ENCODE measurements at places on chromosomes 5 and 9. TPM values are rescaled to one million over a fixed set of nuclear protein-coding genes. Genes with fewer than 3 reads are reported as not detected.

LCN9 gene
- 2.6 TPM for total RNA-seq

- peak overlapping the region; percentile 93 for H3K27ac ChIP-seq
- DNase-seq: peak; percentile 82
- no peak overlapping the region for H3K4me3 ChIP-seq
- H3K36me3 ChIP-seq: no peaks in the 10 kb centered on the region
- no peaks in the 10 kb centered on the region for H3K27me3 ChIP-seq
Measured at GRCh38 chr5:172420235-172420939, 33.9 kb downstream of the SH3PXD2B start.

DNA sequence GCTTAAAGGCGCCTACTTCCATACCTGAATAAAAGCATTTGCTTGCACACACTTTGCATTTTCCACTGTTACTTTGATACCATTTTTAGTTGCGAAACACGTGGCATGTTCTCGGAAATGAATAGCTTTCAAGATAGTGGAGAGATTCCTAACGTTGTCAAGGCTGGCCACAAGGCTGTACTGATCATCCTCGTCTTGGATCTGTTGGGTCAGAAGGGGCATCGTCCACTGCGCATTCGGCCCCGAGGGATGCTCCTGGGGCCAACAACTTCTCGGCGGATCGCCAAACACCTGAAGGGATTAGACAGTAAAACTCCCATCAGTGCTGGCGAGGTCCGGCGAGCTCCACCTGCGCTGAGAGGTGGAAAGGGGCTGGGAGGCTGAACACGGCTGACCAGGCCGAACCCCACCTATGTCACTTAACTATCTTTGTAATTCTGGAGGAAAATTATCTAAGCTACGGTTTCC is 599 bp downstream of the RAD1 start:
- H3K27me3 ChIP-seq: no peaks in the 10 kb centered on the region
- H3K4me3 ChIP-seq: peak overlapping the region; percentile 88
- peak; percentile 31 for DNase-seq
- H3K27ac ChIP-seq: peak overlapping the region; percentile 92
- H3K36me3 ChIP-seq: no peaks in the 10 kb centered on the region

DNA sequence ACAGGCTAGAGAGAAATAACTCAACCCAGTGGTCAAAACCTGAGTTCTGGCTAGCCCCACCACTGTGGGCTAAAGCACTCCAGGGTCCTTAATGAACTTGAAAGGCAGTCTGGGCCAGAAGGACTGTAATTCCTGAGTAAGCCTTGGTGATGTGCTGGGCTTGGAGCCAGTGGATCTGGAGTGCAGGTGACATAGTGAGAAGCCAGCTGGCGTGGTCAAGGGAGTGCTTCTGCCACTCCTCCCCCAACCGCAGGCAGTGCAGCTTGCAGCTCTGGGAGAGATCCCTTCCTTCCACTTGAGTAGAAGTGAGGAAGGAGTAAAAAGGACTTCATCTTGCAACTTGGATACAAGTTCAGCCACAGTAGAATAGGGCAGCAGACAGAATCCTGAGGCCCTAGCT is 424.0 kb downstream of the CDH18 start:
- no peak overlapping the region for H3K4me3 ChIP-seq
- no peak for DNase-seq
- no peaks in the 10 kb centered on the region for H3K4me1 ChIP-seq
- H3K36me3 ChIP-seq: no peaks in the 10 kb centered on the region

- H3K27me3 ChIP-seq: no peaks in the 10 kb centered on the region
- peak overlapping the region; percentile 32 for H3K27ac ChIP-seq
- no peaks in the 10 kb centered on the region for H3K4me1 ChIP-seq
- peak; percentile 35 for DNase-seq
- H3K4me3 ChIP-seq: no peak overlapping the region
Measured at GRCh38 chr5:143536364-143536763, 132.9 kb upstream of the NR3C1 start.

DNA sequence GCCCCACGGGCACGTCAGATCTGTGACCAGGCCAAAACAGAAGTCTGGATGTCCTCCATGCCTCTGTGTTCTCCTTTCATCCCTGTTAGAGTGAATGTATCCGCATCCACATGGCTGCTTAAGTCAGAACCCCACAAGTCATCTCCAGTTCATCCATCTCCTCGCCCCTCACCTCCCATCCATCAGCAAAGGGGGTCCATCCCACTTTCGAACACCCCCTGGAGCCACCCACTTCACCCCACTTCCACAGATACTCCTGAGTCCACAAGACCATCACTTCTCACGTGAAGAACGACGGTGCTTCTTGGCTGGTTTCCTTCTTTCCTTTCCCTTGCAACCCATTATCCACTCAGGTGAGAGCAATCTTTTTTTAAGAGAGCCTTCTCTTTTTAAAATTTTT is 3.5 kb upstream of the SPOCK1 start:
- no peak overlapping the region for H3K4me3 ChIP-seq
- H3K27me3 ChIP-seq: peaks cover 32% of the 10 kb centered on the region
- DNase-seq: no peak
- H3K4me1 ChIP-seq: no peaks in the 10 kb centered on the region
- H3K36me3 ChIP-seq: no peaks in the 10 kb centered on the region
- no peak overlapping the region for H3K27ac ChIP-seq

- H3K36me3 ChIP-seq: no peaks in the 10 kb centered on the region
- H3K27me3 ChIP-seq: no peaks in the 10 kb centered on the region
- H3K4me3 ChIP-seq: no peak overlapping the region
- H3K4me1 ChIP-seq: peaks cover 17% of the 10 kb centered on the region
- no peak overlapping the region for H3K27ac ChIP-seq
- DNase-seq: no peak
Measured at GRCh38 chr9:123763910-123764588, 165.9 kb downstream of the DENND1A start.

DNA sequence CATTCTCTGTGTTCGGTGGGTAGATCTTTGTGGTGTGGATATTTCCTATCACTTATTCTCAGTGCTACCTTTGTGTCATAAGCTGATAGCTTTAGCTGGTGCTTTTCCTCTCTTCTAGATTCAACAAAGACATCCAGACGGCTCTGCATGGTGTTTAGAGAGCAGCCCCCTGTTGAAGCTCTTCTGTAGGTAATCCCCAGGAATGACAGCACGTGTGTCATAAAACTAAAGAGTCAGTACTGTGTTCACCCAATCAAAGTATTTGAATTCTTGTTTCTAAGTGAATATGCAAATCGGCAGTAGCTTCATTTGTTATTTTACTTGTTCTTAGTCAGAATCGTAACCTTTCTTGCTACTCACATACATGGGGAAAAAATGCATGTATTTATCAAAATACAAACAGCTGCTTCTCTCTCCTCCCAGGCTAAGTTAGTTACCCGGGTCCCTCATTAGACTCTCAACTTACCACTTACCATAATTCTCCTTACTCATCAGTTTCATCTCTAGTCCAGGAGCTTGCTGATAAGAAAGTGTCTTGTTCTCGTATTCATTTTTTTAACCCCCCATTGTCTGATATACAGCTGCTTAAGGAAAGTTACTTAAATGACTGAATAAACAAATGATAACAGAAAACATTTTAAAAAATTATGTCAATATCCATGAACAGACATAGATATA is 1696.0 kb upstream of the WWC1 start:
- no peak overlapping the region for H3K4me3 ChIP-seq
- no peaks in the 10 kb centered on the region for H3K27me3 ChIP-seq
- DNase-seq: peak; percentile 20
- H3K4me1 ChIP-seq: peaks cover 5% of the 10 kb centered on the region
- no peaks in the 10 kb centered on the region for H3K36me3 ChIP-seq

JAK2 gene
- 20.8 TPM for total RNA-seq

DNA sequence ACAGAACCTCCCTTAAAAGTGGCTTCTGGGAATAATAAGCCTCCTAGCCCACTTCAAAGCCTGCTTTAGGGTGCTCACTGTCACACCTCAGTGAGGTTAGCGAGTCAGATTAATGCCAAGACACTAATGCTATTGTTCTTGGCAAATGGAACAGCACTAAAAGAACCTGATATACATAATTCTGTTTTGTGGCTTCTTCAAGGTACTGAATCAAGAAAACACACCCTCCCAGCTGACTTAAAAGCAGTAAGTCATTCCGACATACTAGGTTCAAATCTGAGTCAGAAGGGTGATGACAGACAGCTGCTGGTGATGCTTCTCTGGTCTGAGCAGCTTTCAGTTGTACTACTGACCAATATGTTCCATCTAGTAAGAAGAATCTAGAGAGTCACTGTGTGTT is 121.6 kb downstream of the OXCT1 start:
- no peak overlapping the region for H3K4me3 ChIP-seq
- H3K36me3 ChIP-seq: no peaks in the 10 kb centered on the region
- DNase-seq: no peak
- H3K4me1 ChIP-seq: no peaks in the 10 kb centered on the region
- no peak overlapping the region for H3K27ac ChIP-seq

- peaks cover 11% of the 10 kb centered on the region for H3K4me1 ChIP-seq
- DNase-seq: no peak
- H3K27me3 ChIP-seq: no peaks in the 10 kb centered on the region
- H3K4me3 ChIP-seq: no peak overlapping the region
- no peaks in the 10 kb centered on the region for H3K36me3 ChIP-seq
- H3K27ac ChIP-seq: no peak overlapping the region
Measured at GRCh38 chr5:561408-561807, 37.2 kb upstream of the SLC9A3 start.

GRCh38 chr5:138588013-138588788 is 13.0 kb upstream of the HSPA9 start:
- H3K27me3 ChIP-seq: no peaks in the 10 kb centered on the region
- no peak overlapping the region for H3K27ac ChIP-seq
- H3K4me3 ChIP-seq: no peak overlapping the region
- no peaks in the 10 kb centered on the region for H3K36me3 ChIP-seq
- H3K4me1 ChIP-seq: no peaks in the 10 kb centered on the region

FOXD1 gene
- total RNA-seq: 0.33 TPM

GRCh38 chr9:113543296-113543981 is 79.9 kb downstream of the RGS3 start:
- no peak for DNase-seq
- H3K36me3 ChIP-seq: no peaks in the 10 kb centered on the region
- H3K4me3 ChIP-seq: no peak overlapping the region
- peaks cover 13% of the 10 kb centered on the region for H3K4me1 ChIP-seq
- no peaks in the 10 kb centered on the region for H3K27me3 ChIP-seq

STPG3 gene
- not detected for total RNA-seq

TEX48 gene
- total RNA-seq: not detected

- no peak for DNase-seq
- no peaks in the 10 kb centered on the region for H3K36me3 ChIP-seq
- no peaks in the 10 kb centered on the region for H3K4me1 ChIP-seq
- H3K4me3 ChIP-seq: no peak overlapping the region
- H3K27ac ChIP-seq: no peak overlapping the region
Measured at GRCh38 chr5:122656160-122656559, 118.7 kb upstream of the SNX2 start.

GRCh38 chr5:162283609-162284008 is 216.0 kb downstream of the GABRG2 start:
- no peak overlapping the region for H3K4me3 ChIP-seq
- no peak overlapping the region for H3K27ac ChIP-seq
- no peaks in the 10 kb centered on the region for H3K27me3 ChIP-seq
- H3K36me3 ChIP-seq: no peaks in the 10 kb centered on the region

TSLP gene
- 0.07 TPM for total RNA-seq

IFNK gene
- total RNA-seq: not detected

GRCh38 chr9:99109522-99109921 is 4.6 kb downstream of the TGFBR1 start:
- H3K4me3 ChIP-seq: no peak overlapping the region
- no peak for DNase-seq
- no peaks in the 10 kb centered on the region for H3K36me3 ChIP-seq
- no peak overlapping the region for H3K27ac ChIP-seq
- H3K27me3 ChIP-seq: no peaks in the 10 kb centered on the region
- peaks cover 4% of the 10 kb centered on the region for H3K4me1 ChIP-seq

GRCh38 chr9:135448663-135449100 is 30.9 kb upstream of the PPP1R26 start:
- H3K4me3 ChIP-seq: no peak overlapping the region
- no peak overlapping the region for H3K27ac ChIP-seq
- H3K4me1 ChIP-seq: no peaks in the 10 kb centered on the region

STK32A gene
- total RNA-seq: 2.3 TPM

DNA sequence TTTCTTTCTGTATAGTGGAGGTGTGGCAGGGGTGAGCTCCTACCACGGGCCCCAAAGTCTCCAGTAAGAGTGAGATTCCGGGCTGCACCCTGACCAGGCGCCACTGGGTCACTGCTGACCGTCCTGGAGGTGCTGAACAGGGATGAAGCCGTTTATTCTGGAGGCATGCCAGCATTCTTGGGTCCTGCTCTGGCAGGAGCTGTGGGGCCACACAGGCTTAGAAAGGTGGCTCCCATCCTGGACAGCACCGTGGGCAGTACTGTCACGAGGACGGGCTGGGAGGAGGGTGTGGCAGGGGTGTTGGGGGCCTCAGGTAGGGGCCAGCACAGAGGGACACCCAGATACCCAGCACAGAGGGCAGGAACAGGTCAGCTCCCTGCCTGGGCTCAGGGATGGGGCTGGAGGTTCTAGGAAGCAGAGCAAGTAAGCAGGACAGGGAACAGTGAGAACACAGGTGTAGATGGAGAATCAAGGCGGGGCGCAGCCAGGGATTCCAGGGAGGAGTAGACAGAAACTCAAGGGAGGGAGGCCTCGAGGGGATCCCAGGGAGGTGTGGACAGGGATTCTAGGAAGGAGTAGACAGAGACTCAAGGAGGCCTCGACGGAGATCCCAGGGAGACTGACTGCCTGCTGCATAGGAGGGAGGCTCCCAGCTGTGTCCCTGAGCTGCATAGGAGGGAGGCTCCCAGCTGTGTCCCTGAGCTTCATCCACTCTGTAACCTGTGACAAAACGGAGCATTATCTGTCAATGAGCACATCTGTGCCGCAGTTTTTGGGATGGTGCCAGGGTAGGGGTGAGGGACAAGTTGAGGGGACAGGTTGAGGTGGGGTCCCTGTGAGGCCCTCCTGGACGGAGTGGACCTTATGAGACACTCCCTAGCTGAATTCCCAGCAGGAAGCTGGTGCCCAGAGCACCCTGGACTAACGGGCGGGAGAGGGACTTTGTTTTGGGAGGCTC is 1.1 kb upstream of the PLEKHG4B start:
- peak; percentile 29 for DNase-seq
- H3K4me1 ChIP-seq: peaks cover 4% of the 10 kb centered on the region
- peaks cover 16% of the 10 kb centered on the region for H3K27me3 ChIP-seq
- H3K27ac ChIP-seq: peak overlapping the region; percentile 57

CCDC187 gene
- 0.60 TPM for total RNA-seq

- H3K27ac ChIP-seq: no peak overlapping the region
Measured at GRCh38 chr9:75462866-75463265, 374.6 kb downstream of the OSTF1 start.

- no peak for DNase-seq
- H3K27ac ChIP-seq: no peak overlapping the region
- H3K27me3 ChIP-seq: no peaks in the 10 kb centered on the region
- no peaks in the 10 kb centered on the region for H3K4me1 ChIP-seq
- H3K4me3 ChIP-seq: no peak overlapping the region
Measured at GRCh38 chr5:120771202-120771601, 307.1 kb downstream of the PRR16 start.

GGTA1 gene
- total RNA-seq: 0.07 TPM

GRCh38 chr5:136820848-136821247 is 455.5 kb upstream of the TRPC7 start:
- H3K4me1 ChIP-seq: no peaks in the 10 kb centered on the region
- H3K4me3 ChIP-seq: no peak overlapping the region
- no peaks in the 10 kb centered on the region for H3K27me3 ChIP-seq

GRCh38 chr5:168875832-168876231 is 296.7 kb upstream of the PANK3 start:
- H3K4me1 ChIP-seq: peaks cover 15% of the 10 kb centered on the region
- peak; percentile 55 for DNase-seq
- H3K27ac ChIP-seq: peak overlapping the region; percentile 86
- H3K4me3 ChIP-seq: no peak overlapping the region

Measured in hepatocyte (in vitro differentiated cells).